Astrocyte of the cerebellum (primary cell): ENCODE measurements at places on chromosomes 16 and 17.

DNA sequence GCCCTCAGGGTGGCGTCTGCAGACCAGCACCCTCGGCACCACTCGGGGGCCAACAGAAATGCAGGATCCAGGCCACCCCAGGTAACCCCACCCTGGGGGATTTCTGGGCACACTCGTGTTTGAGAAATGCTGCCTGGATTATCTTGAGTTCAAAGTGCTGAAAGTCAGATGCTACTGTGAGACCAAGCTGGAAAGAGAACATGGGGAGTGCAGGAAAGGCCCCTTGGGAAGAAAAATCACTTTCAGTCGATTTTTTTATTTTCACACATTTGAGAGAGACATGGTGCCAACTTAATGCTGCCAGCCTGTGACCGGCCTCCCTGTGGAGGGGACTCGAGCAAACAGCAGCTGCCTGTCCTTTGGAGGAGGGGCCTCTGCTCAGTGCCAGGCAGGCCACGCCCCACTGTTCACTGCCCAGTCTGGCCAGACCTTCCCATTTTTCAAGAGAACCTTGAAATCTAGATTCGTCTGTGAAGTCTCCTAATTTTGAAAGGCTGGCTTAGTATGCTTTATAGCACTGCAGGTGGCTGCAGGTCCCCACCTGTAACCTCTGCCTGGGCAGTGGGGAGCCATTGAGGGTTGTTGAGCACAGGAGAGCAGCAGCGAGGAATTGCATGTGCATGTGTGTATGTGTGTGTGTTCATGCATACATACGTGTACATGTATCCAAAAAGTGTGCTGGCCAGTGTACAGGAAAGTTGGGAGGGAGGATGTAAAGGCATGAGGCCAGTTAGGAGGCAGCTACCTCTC is 70.7 kb upstream of the PLCG2 start:
- DNase-seq: no peak

DNA sequence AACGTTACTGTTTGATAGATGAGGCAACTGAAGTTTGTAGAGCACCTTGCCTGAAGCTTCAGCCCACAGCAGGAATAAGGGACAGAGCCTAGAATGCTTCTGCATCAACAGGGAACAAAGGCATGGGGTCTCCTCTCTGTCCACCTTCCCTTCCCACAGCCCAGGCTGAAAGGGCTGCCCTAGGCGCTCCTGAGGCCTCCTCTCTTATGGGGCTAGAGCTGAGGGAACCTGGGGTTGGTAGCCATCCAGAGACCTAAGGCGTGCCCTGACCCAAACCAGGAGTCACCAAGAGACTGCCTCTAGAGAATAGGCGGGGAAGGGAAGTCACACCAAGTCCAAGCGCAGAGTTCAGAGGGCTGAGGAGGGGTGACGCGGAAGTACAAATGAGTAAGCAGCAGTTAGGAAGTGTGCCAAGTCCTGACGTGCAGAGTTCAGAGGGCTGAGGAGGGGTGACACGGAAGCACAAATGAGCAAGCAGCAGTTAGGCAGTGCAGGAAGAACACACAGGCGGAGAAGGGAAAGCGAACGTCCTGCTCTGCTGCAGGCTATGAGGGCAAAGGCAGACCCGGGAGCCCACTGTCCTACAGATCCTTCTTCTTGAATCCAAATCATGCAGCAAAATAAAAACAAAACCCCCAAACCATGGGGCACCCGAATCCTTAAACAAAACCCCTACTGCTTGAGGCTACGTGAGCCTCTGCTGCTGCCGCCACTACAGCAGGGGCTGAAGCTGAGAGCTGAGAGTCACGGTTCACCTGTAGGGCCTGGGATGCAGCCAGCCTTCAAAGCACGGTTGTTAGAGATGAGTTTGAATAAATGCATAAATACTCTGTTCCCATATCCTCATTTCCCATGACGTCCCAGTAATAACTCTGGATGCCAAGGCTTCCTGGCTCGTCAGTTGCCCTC is 2.7 kb upstream of the SPG7 start:
- DNase-seq: no peak

GRCh38 chr16:68105611-68106010 is 20.4 kb downstream of the NFATC3 start:
- no peak for DNase-seq

DNA sequence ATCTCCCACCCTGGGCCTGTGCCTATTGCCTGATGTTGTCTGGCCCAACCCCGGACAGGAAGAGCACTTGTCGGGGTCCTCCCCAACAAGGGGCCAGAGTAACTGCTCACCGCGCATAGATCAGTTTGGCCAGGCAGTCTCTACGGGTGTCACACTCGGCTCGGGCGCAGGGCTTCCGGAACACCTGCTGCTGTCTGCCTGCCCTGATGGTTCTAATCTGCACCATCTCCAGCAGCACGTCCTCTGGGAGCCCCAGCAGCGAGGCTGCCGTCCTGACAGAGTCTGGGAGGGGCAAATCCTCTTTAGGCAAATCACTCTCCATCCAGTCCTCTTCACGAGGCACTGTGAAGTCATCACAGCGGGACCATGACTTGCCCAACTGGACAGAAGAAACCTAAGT is 24.0 kb downstream of the MYO19 start:
- no peak for DNase-seq

GRCh38 chr16:55102077-55102476 is 171.4 kb downstream of the IRX5 start:
- no peak for DNase-seq

DNA sequence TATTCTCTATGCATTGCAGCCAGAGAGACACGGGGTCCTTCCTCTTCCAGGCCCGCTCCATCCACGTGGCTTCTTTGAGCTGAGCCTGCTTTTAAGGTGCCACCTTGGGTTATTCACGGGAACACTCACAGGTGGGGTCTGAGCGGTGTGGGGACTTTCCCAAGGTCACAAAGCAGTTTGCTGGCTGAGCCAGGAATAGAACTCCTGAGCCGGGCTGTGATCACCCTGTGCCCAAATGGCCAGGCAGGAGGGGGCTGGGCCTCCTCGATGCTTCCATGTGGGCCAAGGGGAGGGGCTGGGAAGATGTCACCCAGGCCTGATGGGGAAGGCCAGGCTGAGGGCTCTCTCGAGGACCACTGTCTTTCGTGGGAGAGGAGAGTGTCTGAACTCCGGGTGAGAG is 13.0 kb upstream of the GSE1 start:
- DNase-seq: no peak

DNA sequence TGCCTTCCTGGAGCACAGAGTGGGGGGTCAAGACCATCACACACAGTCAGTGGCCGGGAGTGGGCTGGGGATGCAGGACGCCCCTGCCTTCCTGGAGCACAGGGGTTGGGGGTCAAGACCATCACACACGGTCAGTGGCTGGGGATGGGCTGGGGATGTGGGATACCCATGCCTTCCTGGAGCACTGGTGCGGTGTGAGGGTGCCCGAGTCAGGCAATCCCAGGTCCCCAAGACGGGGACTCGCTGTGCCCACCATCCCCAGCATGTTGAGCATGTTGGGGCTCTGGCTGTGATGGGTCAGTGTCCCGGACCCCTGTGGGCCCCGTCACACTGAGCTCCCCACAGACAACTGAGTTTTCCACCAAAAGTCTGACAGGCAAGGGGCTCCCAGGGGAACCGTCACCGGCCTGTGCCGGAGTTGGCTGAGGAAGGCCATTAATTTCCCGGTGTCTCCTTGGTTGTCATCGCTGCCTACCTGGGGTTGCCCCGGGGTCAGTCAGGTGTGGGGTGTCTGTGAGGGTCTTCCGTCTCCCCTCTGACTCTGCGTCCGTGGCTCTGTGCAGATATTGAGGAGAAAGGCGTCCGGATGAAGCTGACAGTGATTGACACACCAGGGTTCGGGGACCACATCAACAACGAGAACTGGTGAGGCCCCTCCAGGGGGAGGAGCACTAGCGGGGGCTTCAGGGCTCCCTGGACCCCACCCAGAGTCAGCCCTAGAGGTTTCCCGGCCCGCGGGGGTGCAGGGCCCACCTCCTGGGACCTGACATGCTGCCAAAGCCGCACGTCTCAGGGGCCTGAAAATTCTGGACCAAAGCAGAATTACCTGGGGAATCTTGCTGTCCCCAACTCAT is 347.1 kb downstream of the SEC14L1 start:
- DNase-seq: no peak

DNA sequence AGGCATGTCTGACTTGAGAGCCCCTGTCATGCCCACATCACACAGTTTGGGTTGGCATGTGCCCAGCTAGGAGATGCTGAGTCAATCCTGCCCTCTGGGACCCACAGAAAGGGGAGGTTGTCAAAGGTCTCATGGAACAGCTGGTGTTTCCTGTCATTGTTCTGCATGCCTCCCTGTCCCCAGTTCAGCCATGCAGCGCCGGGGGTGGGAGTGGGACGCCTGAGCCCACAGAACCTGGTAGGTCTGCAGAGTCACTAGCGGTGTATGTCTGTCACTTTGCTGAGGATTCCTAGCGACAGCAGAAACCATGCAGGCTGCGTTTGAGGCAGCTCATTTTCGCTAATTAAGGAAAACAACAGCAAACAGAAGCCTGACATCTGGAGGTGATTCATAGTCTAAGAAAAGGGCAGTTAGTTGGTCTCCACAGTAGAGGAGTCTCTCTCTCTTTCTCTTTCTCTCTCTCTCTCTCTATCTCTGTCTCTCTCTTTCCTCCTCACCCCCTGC is 19.6 kb upstream of the CCL1 start:
- DNase-seq: no peak

- no peak for DNase-seq
Observed at GRCh38 chr16:23947838-23948237, 112.1 kb downstream of the PRKCB start.

DNA sequence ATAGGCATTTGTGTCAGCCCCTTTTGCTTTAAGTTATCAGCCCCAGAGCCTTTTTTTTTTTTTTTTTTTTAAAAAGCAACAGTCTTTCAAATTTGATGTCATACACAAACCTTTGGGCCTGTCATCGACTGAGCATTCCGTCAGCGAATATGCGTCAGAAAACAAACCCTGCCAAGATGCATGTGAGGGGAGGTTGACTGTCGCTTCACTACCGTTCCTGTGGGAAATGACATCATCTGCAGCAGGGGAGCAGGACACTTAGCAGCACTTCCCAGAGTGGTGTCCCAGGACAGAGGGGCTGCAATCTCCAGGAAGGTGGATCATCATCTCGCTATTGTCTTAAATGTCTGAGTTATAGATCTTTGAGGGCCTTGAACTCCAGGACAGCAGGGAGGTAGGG is 358.3 kb downstream of the SNX29 start:
- DNase-seq: no peak

DNA sequence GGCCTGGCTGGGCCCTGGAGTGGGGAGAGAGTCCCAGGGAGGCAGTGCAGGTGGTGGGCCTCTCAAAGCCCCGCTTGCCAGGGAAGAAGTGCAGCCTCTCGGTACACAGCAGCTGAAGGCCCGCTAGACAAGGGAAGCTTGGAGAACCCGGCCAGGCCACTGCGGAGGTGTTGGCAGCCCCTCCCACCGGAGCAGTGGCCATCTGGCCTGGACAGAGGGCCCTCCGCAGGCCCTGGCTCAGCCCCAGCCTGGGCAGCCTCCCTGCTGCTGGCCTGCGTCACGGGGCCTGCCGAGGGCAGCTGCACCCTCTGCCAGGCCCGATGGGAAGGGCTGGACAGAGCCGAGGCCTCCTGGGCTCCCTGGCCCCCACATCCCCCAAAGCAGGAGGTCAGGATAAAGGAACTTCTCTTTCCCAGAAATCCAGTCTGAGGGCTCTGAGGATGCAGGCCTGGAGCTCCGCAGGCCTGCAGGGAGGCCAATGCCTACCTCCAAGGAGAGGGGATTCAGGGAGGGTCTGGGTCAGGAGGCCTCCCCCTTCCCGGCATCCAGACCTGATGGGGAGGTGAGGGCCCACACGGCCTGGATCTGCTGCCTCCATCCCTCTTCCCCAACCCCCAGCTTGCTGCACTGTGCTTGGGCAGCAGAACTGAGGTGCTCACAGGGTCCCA is 4.3 kb downstream of the SPPL2C start:
- no peak for DNase-seq

DNA sequence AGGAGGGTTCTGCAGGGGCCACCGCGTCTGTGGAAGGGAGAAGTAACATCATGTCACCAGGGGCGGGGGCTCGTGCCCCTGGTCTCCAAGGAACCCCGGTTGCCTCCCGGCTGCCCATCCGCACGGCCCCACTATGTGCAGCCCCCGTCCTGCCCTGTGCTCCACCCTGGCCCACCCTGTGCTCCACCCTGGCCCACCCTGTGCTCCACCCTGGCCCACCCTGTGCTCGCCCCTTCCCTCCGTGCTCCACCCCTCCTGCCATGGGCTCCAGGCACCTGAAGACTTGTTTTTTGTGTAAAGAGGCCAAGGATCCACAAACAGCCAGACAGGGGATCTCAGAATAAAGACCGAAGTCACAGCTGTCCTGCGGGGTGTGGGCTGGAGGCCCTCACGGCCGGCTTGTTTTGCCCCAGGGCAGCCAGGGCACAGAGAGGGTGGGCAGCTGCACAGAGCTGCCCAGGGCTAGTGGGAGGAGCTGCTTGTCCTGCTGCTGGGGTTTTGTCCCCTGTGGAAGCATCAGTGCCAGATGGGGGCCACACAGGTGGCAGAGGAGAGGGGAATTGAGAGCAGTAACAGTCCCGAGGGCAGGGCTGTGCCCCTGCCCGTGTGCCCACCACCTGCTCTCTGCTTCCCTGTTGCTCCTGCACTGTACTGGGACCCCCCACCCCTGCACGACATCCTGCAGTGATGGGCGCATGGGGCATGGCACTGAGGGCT is 147.0 kb upstream of the CIBAR2 start:
- no peak for DNase-seq

DNA sequence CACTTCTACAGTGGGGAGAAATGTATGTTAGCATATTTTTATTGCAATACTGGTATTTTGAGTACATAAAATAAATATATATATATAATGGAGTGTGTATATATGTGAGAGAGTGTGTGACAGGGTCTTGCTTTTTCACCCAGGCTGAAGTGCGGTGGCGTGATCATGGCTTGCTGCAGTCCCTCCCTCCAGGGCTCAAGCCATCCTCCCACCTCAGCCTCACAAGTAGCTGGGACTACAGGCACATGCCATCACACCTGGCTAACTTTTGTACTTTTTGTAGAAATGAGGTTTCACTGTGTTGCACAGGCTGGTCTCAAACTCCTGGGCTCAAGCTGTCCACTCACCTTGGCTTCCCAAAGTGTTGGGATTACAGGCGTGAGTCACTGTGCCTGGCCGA is 4.1 kb downstream of the CYLD start:
- no peak for DNase-seq

DNA sequence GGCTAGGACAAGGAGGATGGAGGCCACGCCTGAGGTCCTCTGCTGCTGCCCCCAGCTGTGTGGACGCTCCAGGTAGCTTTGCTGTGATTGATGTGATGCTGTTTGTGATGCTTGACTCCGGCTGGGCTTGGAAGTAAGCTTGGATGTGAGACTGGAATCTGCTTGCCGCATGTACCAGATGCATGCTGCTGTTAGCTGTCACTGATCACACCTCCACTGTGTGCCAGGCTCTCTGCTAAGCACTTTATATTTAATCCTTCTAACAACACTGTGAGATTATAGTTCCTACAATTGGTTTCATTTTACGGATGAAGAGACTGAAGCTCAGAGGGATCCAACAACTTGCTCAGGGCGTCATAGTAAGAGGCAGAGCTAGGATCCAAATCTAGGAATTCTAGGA is 23.5 kb downstream of the SNX29 start:
- DNase-seq: no peak
